Fibroblast of pulmonary artery (primary cell): ENCODE measurements at places on chromosomes 7 and 10.
A peak's percentile ranks its signal among the peaks of the same experiment; 100 is the strongest.

DNA sequence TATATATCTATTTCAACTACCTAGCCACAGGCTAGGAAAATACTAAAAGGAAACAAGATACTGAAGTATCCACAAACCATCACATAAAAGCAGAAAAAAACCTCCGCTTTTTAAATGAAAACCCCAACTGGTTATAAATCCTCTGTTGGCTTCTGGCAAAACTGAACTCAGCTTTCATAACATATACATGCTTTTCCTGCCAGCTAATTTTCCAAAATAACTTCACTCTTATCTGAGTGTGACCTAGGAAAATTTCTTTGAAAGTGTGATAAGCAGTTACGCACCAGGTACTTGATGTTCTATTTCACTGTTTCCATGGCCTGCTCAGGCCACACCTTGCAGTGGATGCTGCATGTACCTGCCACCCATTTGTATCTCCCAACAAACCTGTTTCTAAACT is 11.8 kb downstream of the FAM3C start:
- DNase-seq: no peak

DNA sequence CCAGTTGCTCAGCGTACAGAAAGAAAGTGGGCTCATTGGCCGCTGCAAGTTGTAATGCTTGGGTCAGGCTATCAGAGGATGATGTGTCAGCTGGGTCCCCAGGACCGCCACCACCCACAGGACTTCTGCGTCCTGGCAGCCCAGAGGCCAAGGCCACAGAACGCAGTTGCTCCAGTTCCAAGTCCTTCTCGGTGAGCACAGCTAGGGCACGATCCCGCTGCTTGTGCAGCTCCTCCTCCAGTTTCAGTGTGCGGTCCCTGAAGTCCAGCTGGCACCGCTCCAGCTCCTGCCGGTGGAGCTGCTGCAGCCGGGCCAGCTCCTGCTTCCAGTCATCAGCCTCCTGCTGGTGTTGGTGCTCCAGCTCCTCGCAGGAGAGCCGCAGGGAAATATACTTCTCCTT is 3.0 kb downstream of the GCC1 start:
- peak; percentile 59 for DNase-seq

- DNase-seq: no peak
Observed at GRCh38 chr7:42947521-42947920, 15.3 kb downstream of the MRPL32 start.

- DNase-seq: no peak
Observed at GRCh38 chr7:64686493-64687184, 20.7 kb downstream of the ZNF107 start.

GRCh38 chr7:39978230-39978934 is 28.3 kb downstream of the CDK13 start:
- no peak for DNase-seq

- DNase-seq: no peak
Observed at GRCh38 chr10:21203473-21204107, 306.5 kb upstream of the NEBL start.

DNA sequence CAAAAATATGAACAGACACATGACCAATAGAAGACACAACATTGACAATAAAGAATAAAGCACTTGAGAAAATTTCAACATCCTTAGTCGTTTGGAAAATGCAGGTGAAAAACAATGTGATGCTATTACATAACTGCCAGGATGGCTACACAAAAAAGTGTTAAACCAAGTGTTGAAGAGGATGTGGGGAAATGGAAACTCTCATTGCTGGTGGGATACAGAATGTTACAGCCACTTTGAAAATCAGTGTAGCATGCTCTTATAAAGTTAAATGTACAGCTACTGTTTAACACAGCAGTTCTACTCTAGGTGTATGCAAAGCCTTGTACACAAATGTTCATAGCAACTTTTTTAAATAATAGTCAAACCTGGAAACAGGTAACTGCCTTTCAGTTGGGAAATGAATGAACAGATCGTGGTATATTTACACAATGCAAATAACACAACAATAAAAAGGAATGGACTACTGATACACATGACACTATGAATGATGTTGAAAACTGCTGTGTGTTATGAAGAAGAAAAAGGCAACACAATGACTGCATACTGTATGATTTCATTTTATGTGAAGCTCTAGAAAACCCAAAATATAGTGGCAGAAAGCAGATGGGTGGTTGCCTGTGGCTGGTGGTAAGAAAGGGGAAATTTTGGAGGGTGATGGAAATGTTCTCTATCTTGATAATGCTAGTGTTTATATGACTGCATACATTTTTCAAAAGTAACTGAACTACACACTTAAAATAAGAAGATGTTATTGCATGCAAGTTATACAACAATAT is 102.2 kb upstream of the VIPR2 start:
- no peak for DNase-seq

DNA sequence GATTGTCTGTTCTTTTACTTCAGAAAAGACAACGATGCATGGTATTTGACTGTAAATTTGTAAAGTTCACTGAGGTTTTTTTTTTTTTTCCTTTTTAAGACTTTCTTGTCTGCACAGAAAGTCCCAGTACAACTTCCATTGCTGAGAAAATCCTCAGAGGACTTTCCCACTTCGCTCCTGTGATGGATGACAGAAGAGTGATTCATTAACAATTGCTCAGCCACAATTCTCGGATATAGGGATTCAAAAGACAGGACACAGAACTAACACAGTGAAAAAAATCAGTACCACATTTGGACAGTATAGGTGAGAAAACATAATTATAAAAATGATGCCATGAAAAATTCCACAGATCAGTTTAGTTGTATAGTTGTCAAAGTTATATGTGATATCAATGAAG is 48.0 kb downstream of the SEC23IP start:
- peak; percentile 47 for DNase-seq

GRCh38 chr7:49635800-49636199 is 137.6 kb upstream of the VWC2 start:
- no peak for DNase-seq

DNA sequence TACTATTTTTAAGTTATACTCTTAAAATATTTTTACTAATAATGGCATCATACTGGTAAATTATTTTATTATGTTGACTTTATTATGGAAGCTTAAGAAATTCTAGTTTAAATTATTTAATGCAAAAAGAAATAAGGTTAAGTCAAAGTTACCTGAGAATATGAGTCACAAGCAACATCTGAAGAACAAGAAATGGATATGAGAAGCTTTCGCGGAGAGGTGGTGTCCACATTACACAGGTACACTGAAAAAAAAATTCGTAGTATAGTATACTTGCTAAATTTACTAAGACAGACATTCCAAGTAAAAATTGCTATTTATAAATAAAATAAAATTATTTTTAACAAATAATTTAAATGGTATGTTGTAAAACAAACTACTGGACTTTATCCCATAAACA is 143.8 kb downstream of the AVL9 start:
- DNase-seq: no peak

GRCh38 chr10:7933262-7933661 is 115.0 kb downstream of the TAF3 start:
- DNase-seq: no peak

- DNase-seq: no peak
Observed at GRCh38 chr10:59125666-59126065, 50.8 kb upstream of the PHYHIPL start.

DNA sequence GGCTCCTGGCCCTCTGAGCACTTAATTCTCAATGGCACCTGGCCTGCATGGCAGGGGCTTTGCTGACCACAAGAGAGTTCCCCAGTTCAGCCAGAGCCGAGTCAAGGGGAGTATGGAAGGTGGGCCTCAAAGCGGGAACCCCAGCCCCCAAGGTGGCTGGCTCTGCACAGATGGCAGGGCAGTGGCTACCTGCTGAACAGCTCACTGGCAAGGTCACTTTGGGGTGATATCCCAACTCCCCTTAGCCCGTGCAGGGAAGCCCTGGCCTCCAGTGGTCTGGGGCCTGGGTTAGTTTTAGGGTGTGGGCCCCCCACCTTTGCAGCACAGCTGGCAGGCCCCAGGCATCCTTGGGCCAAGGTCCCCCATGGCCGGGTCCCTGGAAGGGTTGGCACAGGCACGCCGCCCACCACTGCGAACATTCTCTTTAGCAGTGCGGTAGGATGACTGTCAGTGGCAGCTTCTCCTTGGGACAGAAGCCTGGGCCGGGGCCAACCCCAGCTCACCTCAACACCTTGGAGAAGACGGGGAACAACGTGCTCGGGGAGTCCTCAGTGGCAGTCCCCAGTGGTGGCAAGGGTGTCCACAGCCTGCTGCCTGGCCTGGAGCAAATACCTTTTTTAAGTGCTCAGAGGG is 36.8 kb downstream of the PPIF start:
- DNase-seq: no peak

GRCh38 chr7:2049782-2050510 is 182.8 kb downstream of the MAD1L1 start:
- no peak for DNase-seq

- no peak for DNase-seq
Observed at GRCh38 chr7:17854261-17855047, 85.8 kb downstream of the SNX13 start.

DNA sequence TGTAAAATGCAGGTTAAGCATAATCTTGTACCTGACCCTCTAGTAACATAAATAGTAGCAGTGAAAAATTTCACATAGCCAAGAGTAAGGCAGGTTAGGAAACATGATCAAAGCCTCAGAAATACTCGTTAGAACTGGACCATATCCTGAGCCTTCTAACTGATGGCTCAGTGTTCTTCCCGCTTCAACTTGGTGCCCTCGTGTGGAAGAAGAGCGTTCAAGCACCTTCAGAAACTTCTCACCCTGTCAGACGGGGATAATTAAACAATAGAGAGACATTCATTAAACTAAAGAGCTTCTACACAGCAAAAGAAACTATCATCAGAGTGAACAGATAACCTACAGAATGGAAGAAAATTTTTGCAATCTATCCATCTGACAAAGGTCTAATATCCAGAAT is 124.5 kb downstream of the MYOF start:
- DNase-seq: peak; percentile 55

DNA sequence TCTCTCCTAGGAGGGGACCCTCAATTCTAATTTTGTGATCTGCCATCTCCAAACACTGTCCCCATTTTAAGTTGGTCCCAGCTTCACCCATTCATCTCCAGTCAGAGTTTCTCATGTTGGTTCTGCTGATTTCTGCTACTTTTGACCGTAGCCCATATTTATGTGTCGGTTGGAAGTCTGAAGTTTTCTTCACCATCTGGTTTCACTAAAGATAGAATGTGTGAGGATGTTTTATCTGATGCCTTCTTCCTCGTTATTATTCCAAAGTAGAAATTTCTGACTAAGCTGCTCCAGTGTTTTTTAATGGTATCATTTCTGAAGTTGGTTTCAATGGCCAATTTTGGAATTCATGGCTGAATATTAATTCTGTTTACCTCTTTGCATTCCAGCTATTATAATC is 21.3 kb upstream of the IFIT2 start:
- no peak for DNase-seq

GRCh38 chr7:94656925-94657731 is 1.2 kb upstream of the SGCE start:
- DNase-seq: peak; percentile 48

- DNase-seq: no peak
Observed at GRCh38 chr7:38907766-38908165, 1.2 kb downstream of the VPS41 start.
